Foreskin melanocyte (primary cell): ENCODE measurements at places on chromosomes 6 and 20.

- DNase-seq = no peak
Observed at GRCh38 chr6:87714093-87714842, 12.2 kb upstream of the AKIRIN2 start.

GRCh38 chr6:168097221-168097620 lies 18.2 kb upstream of the FRMD1 start:
- no peak for DNase-seq

DNA sequence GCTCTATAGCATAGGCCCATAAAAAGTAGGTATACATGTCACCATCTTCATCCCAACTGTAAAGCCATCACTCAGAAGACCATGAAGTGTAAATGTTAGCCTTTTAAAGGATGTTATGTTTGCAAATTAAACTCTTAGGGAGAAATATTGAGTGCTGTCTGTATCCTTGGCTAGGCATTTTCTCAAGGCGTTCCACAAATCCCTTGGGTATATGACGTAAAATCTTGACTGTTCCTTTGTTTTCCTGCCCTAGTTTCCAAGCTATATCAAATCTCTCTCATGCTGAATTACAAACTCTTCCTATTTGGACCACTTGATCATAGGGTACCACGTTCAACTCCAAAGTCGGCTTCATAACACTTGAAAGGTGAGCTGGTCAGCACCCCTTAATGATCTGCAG lies 486.2 kb downstream of the HDGFL1 start:
- no peak for DNase-seq

- DNase-seq = no peak
Observed at GRCh38 chr6:40342723-40343122, 244.4 kb downstream of the LRFN2 start.

GRCh38 chr6:112279031-112279935 lies 24.9 kb upstream of the LAMA4 start:
- no peak for DNase-seq

DNA sequence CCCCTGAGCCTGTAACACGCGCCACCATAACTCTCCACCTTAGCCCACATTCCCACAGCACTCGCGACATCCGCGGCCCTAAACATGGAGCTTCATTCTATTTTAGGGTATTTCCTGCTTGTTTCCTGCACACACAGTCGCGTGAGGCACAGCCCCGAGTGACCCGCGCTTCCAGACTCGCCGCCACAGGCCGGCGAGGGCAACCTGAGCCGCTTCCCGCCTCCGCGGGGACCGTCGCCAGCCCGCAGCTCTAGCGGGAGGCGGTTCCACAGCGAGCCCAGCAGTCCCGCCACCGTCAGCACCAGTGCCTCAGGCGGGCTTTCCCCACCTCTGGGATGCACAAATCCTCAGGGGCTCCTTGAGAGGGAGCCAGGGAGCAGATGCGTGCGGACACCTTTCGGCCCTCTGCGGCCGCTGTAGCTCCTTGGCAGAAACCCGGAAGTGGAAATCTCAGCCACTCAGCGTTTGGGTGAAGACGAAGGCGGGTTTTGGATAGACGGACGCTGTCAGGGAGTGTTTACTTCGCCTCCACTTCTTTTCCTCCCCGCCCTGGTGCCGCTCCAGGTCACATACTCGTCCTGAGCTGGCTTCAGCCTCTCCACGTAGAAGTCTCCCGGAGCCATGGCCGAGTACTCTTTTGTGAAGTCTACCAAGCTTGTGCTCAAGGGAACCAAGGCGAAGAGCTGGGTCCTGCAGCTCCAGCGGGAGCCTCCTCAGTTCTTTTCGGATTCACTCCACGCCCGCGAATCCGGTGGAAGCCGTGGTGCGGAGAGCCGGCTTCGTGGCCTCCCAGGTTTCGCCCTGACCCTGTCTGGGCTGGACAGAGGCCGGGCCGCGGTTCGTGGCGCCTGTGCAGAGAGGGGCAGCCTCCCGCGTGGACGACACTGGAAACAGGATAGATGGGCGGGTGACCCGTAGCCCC lies 2177.4 kb upstream of the DEFB115 start:
- no peak for DNase-seq

DNA sequence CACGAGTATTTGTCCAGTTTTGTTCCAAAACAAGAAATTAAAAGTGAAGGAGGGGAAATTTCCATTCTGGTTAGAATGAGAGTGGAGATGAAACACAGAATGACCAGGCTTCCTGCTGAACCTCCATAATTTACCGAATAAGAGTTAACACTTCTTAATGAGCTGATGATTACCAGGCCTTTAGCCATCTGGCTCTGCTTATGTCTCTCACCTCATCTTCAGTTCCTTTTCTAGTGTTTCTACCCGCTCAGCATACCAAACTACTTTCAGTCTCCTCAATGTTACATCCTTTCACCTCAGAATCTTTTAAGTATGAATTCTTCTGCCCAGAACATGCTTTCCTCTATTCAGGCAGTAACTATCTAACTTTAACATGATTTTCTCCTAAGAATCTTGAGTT lies 209.0 kb upstream of the RSPO3 start:
- no peak for DNase-seq

DNA sequence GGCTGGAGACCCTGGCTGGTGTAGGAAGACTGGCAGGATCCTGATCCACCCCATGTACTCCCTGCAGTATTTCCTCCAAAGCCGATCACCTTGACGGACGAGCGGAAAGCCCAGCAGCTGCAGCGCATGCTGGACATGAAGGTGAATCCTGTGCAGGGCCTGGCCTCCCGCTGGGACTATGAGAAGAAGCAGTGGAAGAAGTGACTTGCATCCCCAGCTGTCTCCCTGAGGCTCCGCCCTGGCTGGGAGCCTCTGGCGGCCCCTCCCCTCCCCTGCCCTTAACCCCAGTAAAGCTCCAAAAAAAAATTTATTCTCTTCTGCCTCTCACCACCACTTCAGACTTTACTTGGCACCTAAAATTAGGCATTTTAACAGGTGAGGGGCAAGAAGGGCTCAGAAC lies 7.0 kb downstream of the COX4I2 start:
- DNase-seq = no peak

- DNase-seq = no peak
Observed at GRCh38 chr20:35562541-35563110, 20.7 kb downstream of the ERGIC3 start.

- DNase-seq = no peak
Observed at GRCh38 chr6:150981095-150981494, 115.6 kb downstream of the MTHFD1L start.

DNA sequence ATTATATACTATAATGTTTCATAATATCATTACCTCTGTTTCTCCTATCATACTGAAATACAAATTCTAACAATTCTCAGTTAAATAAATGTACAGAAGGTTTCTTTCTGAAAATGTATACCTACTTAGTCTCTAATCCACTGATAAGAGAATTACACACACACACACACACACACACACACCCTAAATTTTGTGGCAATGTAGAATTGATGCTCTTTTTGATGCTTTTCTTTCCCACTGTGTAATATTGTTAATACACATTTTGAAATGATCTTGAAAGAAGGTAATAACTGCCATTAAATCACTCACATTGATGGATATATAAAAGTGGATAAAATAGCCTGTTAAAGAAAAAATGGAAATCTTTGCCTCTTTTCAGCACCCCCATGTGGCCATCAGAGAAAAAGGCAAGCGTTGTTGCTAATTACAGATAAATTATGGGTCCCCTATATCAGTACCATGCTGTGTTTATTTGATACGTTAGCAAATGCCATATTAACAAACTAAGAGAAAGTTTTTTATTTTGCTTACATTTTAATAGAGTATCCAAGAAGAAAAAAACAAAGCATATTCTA lies 76.6 kb upstream of the VGLL2 start:
- DNase-seq = no peak

- DNase-seq = no peak
Observed at GRCh38 chr6:56927538-56928453, 27.1 kb upstream of the BEND6 start.

DNA sequence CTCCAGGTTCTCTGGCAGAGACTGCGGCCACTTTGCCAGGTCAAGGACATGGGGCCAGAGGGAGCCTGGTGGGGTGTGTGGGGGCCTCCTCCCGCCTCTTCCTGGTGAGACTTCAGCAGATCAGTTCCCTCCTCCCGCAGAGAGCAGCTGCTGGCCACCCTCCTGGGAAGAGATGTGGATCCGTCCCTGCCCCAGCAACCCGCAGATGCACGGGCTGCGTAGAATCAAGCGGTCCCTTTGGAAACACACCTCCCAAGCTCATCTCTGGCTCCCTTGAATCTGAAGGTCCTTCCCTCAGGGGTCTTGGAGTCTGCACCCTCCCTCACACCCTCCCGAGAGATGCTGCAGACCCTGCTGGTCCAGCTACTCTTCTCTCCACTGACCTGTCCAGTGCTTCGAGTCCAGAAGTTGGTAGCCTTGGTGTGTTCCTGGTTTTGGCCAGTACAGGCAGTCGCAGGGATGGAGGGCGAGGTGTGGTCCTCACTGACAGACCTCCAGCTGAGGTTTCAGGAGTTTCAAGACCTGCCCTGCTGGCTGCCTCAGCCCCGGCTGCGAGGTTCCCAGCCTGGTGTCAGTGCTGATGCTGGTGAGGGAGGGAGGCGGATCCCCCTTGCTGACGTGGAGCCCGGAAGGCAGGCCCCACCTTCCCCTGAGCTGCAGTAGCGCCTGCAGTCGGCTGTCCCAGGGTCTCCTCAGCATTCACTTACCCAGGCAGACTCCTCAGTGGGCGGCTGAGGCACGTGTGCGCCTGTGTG lies at the start of gene NPBWR2:
Gene NPBWR2, minus strand, starts transcription at position 585 of the 755 bp plus-strand sequence. CDS start 734 bp downstream, outside the sequence.
- no peak for DNase-seq

GRCh38 chr6:54093326-54093948 lies 17.8 kb upstream of the MLIP start:
- DNase-seq = no peak

DNA sequence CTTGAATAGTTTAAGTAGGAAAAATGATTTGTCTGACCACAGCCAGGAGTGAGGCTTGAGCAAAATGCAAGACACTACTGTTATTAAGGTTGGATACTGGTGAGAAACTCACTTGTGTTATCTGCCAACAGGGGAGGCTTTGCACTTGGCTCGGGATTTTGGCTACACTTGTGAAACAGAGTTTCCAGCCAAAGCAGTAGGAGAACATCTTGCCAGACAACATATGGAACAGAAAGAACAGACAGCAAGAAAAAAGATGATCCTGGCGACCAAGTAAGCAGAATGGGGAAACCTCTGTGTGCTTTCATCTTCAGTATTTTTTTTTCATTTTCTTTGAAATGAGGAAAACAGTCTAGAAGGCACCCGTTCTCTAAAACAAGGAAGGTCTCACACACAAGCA lies 31.6 kb downstream of the TFAP2D start:
- DNase-seq = no peak

- DNase-seq = no peak
Observed at GRCh38 chr6:99879431-99879830, 114.6 kb downstream of the MCHR2 start.

GRCh38 chr6:90385759-90386313 lies 89.2 kb upstream of the BACH2 start:
- no peak for DNase-seq

DNA sequence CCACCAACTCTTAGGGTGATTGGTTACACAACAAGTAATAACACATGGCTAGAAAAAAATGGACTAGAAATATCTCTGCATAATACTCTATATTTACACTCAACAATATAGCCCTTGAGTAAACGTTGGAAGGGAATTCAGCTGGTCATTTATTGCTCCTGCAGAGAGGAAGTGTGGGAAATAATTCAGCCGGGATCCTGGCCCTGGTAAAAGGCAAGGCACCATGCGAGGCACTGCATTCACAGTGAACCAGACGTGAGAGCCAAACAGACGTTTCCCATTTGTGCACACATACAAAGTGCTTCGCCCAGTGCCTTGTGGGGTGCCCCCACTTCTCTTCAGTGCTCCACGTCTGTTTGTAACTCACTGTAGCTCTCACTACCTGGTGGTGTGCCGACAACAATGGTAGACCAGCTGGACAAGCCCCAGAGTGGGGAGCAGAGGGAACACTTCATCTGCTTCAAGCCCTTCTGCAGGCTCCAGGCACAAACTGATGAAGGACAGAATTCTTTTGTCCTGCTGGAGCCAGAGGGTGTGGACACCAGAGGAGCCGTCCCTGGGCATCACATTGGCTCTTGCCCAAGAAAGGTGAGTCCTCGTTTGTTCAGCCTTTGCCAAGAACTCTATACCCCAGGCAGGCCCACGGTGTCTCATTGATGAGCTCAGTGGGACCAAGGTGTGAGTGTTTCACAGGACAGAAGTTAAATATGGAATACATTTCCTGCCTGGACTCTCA lies 18.8 kb downstream of the SYNDIG1 start:
- no peak for DNase-seq

DNA sequence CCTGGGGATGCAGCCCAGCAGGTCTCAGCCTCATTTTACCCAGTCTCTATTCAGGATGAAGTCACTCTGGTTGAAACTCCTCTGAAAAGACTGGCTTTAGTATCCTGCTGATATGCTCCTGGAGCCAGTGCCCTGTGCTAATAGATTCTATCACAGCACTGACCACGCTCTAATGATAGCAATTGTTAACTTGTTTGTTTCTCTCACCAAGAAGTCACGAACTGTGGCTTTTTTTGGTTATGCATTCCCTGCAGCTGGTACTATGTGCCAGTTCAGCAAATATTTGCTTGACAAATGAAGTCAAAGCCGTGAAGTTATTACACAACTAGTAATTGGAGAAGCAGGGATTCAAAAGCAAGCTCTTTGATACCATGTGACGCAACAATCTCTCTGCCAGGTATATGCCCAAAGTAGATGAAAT lies 754.6 kb downstream of the KIF16B start:
- DNase-seq = no peak

DNA sequence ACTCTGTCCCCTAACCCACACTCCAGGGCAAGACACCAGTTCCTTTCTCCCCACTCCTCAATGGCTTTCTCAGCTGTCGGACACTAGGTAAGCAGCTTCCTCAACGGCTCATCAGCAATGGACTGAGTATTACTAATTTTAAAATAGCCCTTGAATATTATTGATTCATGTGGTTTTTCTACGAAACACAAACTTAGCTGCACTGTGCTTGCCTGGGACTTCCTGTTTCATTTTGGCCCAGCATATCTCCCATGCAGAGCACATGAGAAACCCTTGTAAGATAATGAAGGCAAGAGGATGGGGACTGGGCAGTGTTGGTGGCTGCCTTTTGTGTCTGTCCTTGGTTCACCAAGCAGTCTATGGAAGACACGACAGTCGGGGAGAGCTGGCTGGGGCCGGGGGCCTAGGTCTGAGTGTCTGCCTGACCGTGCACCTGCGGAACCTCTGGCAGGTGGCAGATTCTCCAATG lies 48.9 kb downstream of the RNASET2 start:
- no peak for DNase-seq

DNA sequence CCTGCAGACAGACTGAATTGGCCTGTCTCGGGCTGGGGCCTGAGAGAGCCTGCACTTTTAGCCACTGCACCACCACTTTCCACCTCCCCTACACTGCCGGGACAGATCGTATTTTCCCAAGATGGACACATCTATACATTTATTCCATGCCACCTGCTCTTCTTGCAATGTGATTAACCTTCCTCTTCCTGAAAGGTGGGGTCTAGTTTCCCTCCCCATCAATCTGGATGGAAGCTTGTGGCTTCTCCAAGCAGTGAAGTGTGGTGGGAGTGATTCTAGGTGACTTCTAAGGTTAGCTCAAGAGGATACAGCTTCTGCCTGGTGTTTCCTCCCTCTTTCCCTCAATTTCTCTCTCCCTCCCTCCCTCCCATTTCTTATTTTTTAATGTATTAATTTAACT lies 150.3 kb upstream of the PROKR2 start:
- DNase-seq = no peak
